ENCODE measurements at places on chromosomes 7 and 10. TPM values are rescaled to one million over a fixed set of nuclear protein-coding genes. Genes with fewer than 3 reads are reported as not detected.

DNA sequence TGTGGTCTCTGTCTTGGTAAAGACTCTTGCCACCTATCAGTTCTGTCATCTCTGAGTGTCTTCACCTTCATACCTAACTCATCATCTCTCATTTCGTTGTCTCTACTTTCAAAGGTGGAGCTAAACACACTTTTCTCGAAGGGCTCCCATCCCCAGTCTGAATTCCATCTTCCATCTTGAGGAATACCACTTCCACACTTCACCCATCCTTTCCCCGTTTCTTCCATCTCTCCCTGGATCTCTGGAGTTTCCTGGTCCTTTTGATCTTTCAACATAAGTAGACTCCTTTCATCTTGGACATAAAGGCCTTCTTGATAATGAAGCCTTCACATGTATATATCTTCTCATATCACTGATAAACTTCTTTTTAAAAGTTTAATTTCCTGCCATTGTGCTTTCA, 120.8 kb upstream of the NOBOX start:
- no peak for DNase-seq

- peak; percentile 95 for DNase-seq
Measured at GRCh38 chr10:104328896-104329710, 9.2 kb downstream of the ITPRIP start.

GRCh38 chr10:132994811-132995210, 52.4 kb upstream of the CFAP46 start:
- DNase-seq: no peak

GRCh38 chr7:149284343-149284742, 22.3 kb downstream of the ZNF783 start:
- DNase-seq: no peak

- DNase-seq: peak; percentile 84
Measured at GRCh38 chr7:140059273-140060242, 3.2 kb downstream of the PARP12 start.

GRCh38 chr7:2710901-2711551, 23.0 kb downstream of the AMZ1 start:
- no peak for DNase-seq

- peak; percentile 15 for DNase-seq
Measured at GRCh38 chr7:141701489-141702046, 398 bp downstream of the DENND11 start.

DNA sequence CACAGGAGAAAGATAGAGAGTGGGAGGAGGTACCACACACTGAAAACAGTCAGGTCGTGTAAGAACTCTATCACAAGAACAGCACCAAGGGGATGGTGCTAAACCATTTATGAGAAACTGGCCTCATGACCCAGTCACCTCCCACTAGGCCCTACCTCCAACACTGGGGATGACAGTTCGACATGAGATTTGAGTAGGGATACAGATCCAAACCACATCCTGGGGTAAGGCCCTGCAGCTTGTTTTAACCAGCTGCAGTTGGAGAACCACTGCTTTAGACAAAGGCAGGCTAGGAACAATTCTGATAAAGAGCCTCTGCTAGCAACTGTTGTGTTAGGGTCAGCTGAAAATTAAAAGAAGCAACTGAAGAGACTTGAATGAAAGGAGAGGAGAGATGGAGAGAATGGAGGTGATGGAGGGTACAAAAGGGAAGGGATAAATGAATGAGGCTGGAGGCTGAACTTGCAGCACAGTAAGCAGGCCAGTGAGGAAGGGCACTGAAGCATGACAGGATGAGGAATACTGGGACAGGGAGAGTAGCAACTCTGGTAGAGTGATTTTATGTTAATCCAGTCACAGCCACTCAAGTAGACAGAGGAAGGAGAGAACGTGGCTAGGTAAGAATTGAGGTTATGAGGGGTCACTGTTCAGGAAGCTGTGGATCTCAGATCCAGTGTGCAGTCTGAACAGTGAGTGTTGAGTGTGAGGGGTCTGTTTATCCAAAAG, 23.6 kb downstream of the MEST start:
- DNase-seq: no peak

- no peak for DNase-seq
Measured at GRCh38 chr7:34849986-34850385, 187.3 kb downstream of the DPY19L1 start.

- no peak for DNase-seq
Measured at GRCh38 chr7:33986451-33986850, 81.1 kb downstream of the BMPER start.

- DNase-seq: no peak
Measured at GRCh38 chr7:142670511-142670910, 78.8 kb upstream of the PRSS1 start.

- peak; percentile 13 for DNase-seq
Measured at GRCh38 chr10:86579883-86580520, 58.4 kb upstream of the WAPL start.

- no peak for DNase-seq
Measured at GRCh38 chr10:47133871-47134570, 166.0 kb upstream of the GDF10 start.

DNA sequence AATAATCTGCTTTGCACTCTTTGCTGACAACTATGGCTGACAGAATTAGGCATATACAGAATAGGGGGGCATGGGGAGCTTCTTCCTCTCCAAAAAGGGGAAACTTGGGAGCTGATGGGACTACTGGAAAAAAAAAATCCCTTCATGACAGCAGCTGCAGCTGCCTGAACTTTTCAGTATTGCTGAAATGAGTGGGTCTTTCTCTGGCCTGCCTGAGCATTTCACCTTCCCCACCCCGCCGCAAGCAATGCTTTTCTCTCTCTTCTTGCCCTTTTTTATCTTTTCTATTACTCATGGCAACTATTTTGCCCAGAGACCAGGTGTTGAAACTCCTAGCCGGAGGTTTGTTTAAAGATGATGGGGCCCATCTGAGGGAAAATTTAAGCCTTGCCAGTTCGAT, 244.9 kb downstream of the SEMA3D start:
- DNase-seq: no peak

GRCh38 chr7:137618748-137619147, 228.0 kb downstream of the DGKI start:
- DNase-seq: no peak

DNA sequence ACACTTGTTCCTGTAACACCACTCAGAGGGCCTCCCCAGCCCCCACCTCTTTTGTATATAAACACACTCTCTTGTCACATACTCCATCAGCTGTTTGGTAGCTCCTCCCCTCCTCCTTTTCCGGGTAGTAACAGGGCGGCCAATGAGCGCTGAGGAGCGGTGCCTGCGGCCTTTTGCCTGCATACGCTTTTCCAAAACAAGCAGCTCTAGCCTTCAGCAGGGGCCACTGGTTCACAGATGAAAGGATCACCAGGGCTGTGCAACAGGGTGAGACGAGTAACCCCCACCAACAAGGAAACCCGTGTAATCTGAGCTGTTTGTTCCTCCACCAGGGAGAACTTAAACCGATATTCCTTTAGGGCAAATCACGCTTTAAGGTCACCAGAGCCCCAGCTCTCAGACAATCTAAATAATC, 3.9 kb downstream of the UBE2H start:
- peak; percentile 76 for DNase-seq

FGF8 gene
- total RNA-seq: not detected

SPDYE16 gene
- total RNA-seq: not detected

SLC18A3 gene
- not detected for total RNA-seq

FOXI2 gene
- not detected for total RNA-seq

STOX1 gene
- total RNA-seq: 1.8 TPM

TSPAN12 gene
- total RNA-seq: not detected

SFTPA2 gene
- not detected for total RNA-seq

SLC18A2 gene
- not detected for total RNA-seq

ADAM12 gene
- 15.8 TPM for total RNA-seq
